ENCODE measurements at places on chromosomes 4 and X. TPM values are rescaled to one million over a fixed set of nuclear protein-coding genes. Genes with fewer than 3 reads are reported as not detected.
A peak's percentile ranks its signal among the peaks of the same experiment; 100 is the strongest.

The PHEX gene
- total RNA-seq, result 3.0 TPM

- H3K27ac ChIP-seq, result peak overlapping the region; percentile 100
- DNase-seq, result peak; percentile 39
- no peaks in the 10 kb centered on the region for H3K27me3 ChIP-seq
- H3K4me3 ChIP-seq, result peak overlapping the region; percentile 64
- H3K4me1 ChIP-seq, result peaks cover 68% of the 10 kb centered on the region
- H3K36me3 ChIP-seq, result peaks cover 1% of the 10 kb centered on the region
Measured at GRCh38 chr4:77854431-77855111, 8.1 kb upstream of the MRPL1 start.

GRCh38 chr4:142411993-142412392 lies 434.1 kb downstream of the INPP4B start:
- no peaks in the 10 kb centered on the region for H3K27me3 ChIP-seq
- peaks cover 18% of the 10 kb centered on the region for H3K36me3 ChIP-seq
- peaks cover 84% of the 10 kb centered on the region for H3K4me1 ChIP-seq
- no peak overlapping the region for H3K4me3 ChIP-seq
- no peak overlapping the region for H3K27ac ChIP-seq

DNA sequence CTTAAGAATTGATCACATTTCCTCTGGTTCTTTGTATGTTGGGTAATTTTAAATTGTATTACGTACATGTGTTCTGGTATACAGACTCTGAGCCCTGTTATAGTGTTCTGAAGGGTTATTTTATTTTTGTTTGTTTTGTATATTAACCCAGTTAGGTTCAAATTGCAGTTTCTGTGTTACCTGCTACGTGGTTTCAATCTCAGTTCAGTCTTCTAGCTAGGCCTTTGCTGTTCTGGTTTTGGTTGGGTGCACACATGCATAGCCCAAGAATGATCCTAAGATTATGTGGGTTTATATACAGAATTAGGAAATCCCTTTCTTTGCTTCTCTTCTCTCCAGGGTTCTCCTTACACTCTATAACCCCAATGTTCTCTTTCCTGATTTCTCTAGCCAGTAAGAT lies 161.0 kb downstream of the PPP1R2C start:
- H3K36me3 ChIP-seq, result peaks cover 2% of the 10 kb centered on the region
- no peak for DNase-seq
- no peak overlapping the region for H3K27ac ChIP-seq
- no peaks in the 10 kb centered on the region for H3K27me3 ChIP-seq

DNA sequence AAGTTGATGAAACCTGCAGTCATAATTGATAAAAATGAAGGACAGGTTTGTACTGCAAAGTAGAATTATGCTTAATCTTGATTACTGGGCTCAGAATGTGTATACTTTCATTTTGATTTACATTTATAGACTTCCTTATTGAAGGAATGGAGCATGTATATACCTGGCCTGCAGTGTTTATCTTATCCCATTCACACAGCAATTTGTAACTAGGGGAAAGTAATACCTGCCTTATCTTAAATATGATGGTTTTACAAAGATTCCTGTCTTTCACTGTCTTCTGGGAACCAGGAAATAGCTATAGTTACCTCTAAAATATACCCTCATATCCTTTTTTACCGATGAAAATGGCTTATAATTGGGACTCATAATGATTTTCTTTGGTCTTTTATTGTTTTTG lies 29.7 kb downstream of the ADD1 start:
- H3K27ac ChIP-seq, result no peak overlapping the region
- peaks cover 63% of the 10 kb centered on the region for H3K4me1 ChIP-seq
- H3K36me3 ChIP-seq, result peaks cover 17% of the 10 kb centered on the region
- no peak for DNase-seq

- no peaks in the 10 kb centered on the region for H3K27me3 ChIP-seq
- H3K4me3 ChIP-seq, result peak overlapping the region; percentile 79
- peaks cover 1% of the 10 kb centered on the region for H3K36me3 ChIP-seq
- no peak overlapping the region for H3K27ac ChIP-seq
- peak; percentile 9 for DNase-seq
Measured at GRCh38 chrX:139930401-139930800, 2.5 kb downstream of the ATP11C start.

The RIPPLY1 gene
- not detected for total RNA-seq

DNA sequence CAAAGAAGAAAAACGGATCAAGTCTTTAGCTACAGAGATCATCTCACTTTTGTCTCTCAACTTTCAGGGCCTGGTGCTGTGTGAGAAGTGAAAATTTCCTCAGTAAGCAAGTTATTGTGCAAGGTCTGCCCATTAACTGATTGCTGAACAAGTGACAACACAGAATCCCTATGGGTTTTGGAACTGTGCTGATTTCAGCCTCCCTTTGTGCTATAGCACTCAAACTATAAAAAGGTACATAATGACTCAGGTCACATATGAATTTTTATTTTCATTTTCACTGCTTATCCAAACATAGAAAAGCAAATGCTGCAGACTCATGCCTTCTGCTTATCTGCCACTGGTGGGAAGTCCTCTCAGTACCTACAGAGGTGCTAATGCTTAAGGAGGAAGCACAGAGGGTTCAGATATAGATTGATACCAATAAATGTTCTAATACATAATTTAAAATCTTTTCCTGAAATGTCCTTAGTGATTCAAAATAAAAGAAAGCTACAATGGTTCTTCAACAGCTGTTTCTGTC lies 576.2 kb upstream of the CT83 start:
- no peak for DNase-seq
- H3K36me3 ChIP-seq, result no peaks in the 10 kb centered on the region
- H3K4me1 ChIP-seq, result no peaks in the 10 kb centered on the region
- no peak overlapping the region for H3K4me3 ChIP-seq
- H3K27ac ChIP-seq, result no peak overlapping the region
- H3K27me3 ChIP-seq, result no peaks in the 10 kb centered on the region

DNA sequence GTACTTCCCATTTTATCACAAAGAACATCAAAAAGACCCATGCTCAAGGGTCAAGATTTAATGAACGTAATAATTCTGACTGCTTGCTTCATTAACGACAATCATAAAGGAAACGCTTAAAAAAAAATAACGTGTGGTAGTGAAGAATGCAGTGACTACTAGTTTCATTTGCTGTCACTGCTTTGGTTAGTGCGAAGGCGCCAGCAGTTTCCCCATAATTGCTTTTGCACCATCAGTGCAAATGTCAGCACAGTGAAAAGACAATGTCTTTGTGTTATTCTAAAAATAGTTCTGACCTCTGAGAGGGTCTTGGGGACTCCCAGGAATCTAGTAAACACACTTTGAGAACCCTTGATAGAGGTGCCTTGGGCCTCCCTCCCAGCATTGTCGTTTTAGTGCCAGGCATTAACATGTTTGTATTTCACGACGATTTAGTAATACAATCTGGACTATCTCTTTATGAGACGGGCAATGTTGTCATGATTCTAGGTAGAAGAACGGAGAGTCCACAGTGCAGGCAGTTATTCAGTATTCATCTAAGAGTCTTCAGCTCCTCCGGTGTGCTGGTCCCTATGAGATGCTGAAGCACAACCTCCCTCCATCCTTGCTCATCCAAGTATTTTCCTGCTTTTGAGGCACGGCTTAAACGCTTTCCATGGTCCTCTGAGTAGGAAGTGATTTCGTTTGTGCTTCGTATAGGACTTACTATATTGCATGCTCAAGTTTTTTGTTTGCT lies 71.0 kb downstream of the AFF1 start:
- peaks cover 44% of the 10 kb centered on the region for H3K4me1 ChIP-seq
- H3K27ac ChIP-seq, result peak overlapping the region; percentile 95
- no peaks in the 10 kb centered on the region for H3K27me3 ChIP-seq
- peak; percentile 71 for DNase-seq
- peak overlapping the region; percentile 97 for H3K4me3 ChIP-seq

All from activated CD4-positive, alpha-beta T cell treated with anti-CD3 and anti-CD28 coated beads for 36 hours (primary cell).